ENCODE measurements at places on chromosomes 2 and 18.

DNA sequence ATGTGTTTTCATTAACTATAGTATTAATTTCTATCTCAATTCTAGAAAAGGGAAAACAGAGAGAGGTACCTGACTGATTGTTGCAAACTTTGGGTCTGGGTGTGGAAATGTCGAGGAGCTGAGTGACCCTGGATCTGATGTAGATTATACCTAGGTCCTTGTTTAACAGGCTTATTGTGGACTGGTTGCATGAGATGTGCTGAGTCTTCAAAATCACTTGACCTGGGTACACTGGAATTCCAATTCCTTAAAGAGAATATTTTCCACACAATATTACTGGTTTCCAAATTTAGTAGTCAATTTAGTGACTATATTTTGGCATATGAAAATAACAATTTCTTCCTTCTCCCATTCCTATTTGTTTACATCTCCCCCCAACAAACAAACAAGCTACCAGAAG lies 13.6 kb downstream of the DUSP11 start:
- no peak for DNase-seq

DNA sequence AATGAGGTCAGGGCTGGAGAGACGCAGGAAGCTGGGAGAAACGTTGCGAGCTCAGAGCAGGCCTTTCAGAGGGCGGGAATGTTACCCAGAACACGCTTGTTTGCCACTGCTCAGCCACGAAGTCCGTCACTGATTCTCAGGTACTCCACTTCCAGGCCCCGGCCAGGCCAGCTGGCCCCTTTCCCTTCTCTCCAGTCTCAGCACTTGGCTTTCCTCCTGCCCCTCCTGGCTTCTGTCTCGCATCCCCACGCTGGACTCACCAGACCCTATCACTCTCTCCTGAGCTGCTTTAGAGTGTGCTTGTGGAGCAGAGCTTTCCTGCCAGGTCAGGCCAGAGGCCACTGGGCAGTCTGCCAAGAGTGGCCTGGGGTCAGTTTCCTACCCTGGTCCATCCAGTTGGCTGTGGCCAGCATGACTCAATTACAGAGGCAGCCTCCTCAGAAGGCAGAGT lies 151.4 kb downstream of the TWIST2 start:
- no peak for DNase-seq

DNA sequence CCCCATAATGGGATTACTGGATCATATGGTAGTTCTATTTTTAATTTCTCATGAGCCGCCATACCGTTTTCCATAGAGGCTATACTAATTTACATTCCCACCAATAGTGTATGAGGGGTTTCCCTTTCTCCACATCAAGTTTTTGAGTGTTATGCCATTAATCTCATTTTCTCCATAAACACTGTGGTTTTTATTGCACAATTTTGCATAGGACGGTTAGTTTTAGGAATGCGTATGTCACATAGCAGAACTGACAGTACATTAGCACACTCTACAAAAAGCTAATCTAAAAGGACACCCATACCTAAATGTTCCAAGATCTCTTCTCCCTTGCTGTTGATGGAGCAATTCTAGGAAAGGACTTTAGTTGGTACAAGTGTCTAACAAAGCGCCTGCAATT lies 32.5 kb downstream of the DARS1 start:
- DNase-seq: no peak

DNA sequence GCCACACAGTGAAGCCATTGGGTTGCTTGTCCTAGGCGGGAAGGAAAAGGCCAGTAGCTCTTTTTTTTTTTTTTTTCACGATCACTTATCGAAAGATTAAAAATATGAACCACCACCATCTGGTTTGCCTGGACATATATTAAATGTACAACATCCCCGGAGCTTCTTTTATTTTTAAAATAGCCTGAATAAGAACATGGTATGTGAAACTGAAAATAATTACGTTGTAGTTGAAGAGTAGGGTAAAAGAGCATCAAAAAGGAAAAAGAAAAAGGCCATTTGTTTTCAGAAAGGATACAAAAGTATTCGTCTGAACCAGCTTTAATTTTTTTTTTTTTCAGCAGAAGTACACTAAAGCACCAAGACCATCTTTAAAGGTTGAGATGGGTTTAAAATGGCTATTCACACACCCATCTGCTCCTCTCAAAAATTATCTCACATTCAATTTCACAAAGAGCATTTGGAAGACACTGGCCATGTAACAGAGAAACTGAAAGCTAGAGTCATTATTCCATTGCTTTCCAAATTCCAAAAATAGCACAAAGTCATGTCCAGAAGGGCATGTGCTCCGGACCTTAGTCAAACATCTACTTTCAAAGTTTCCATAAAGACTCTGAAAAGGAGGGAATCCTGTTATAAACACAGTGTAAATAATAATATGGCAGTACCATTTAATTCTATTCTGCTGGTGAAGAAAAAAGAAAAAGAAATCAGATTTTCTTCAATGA lies 82.9 kb downstream of the SCN3A start:
- DNase-seq: no peak

DNA sequence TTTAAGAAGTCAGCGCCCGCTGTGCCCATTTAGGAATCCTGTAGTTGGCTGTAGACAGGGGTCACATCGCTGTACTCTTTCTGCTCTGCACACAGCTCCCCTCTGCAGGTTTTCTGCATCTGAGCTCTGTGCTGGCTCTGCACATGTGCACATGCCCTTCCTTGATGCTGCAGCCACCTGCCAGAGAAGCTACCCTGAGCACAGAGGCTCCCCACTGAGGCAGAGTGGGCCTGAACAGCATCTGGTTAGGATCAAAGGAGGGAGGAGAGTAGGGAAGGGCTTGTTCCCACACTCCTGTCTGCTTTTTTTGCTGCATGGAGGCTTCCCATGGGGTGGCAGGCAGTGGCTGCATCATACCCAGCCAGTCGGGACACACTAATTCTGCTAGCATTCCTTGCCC lies 238.9 kb downstream of the FHOD3 start:
- peak; percentile 65 for DNase-seq

DNA sequence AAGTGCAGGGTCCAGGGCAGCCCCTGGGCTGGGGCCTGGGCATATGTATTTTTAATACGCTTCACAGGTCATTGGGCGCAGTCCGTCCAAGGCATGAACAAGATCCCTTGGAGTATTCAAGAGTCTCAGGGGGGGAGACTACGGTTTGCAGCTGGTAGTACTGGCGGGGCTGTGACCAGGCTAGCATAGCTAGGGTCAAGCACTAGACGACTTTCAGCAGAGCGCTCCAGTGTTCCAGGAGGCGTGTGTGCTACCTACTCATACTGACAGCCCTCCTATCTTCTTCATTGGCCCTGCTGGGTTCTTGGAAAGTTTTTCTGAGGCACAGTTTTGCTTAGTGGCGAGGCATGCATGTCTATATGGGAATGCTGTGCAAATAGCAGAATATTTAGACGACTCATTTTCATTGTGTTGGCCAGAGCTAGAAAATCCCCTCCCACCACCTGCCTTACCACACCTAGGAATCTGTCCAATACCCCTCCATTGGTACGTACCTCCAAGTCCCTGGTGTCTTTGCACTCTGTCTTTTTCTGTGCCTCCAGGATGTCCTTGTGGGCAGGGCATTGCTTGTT lies 68.2 kb downstream of the GLI2 start:
- DNase-seq: no peak

GRCh38 chr2:41827354-41827971 lies 220.4 kb upstream of the PKDCC start:
- no peak for DNase-seq

GRCh38 chr2:16389611-16390010 lies 276.0 kb downstream of the CYRIA start:
- no peak for DNase-seq

DNA sequence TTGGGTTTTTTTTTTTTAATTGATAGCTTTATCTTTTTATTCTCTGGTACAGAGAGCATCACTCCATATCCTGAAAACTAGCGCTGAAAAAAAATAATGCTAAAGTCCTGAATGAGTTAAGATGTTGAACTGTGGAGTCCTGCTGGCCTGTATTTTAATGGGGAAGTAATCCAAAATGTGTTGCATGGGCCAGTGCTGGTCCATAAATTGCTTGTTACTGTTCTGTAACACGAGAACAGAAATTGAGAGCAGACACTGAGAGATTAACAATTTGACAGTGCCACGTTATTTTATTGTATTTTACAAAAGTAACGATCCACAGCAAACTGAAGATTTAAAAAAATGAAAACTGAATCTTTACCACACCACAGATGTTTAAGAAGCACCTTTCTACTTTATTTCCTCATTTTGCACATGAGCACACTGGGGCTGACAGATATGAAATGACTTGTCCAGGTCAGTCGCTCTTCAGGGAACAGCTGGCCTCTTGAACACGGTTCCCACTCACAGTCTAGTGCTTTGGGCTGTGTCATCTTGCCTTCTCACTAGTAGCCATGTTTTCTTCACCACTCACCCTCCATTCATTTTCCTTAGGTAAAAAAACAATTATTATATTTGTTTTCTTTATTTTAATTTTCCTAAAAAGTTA lies 35.3 kb downstream of the ZCCHC2 start:
- no peak for DNase-seq

- peak; percentile 72 for DNase-seq
Observed at GRCh38 chr2:121080013-121080772, 204.8 kb downstream of the TFCP2L1 start.

- DNase-seq: peak; percentile 25
Observed at GRCh38 chr18:57859314-57859713, 56.2 kb upstream of the ATP8B1 start.

- no peak for DNase-seq
Observed at GRCh38 chr2:129192117-129192516, 787.3 kb upstream of the RAB6C start.

- no peak for DNase-seq
Observed at GRCh38 chr2:183718246-183718645, 594.0 kb downstream of the NUP35 start.

DNA sequence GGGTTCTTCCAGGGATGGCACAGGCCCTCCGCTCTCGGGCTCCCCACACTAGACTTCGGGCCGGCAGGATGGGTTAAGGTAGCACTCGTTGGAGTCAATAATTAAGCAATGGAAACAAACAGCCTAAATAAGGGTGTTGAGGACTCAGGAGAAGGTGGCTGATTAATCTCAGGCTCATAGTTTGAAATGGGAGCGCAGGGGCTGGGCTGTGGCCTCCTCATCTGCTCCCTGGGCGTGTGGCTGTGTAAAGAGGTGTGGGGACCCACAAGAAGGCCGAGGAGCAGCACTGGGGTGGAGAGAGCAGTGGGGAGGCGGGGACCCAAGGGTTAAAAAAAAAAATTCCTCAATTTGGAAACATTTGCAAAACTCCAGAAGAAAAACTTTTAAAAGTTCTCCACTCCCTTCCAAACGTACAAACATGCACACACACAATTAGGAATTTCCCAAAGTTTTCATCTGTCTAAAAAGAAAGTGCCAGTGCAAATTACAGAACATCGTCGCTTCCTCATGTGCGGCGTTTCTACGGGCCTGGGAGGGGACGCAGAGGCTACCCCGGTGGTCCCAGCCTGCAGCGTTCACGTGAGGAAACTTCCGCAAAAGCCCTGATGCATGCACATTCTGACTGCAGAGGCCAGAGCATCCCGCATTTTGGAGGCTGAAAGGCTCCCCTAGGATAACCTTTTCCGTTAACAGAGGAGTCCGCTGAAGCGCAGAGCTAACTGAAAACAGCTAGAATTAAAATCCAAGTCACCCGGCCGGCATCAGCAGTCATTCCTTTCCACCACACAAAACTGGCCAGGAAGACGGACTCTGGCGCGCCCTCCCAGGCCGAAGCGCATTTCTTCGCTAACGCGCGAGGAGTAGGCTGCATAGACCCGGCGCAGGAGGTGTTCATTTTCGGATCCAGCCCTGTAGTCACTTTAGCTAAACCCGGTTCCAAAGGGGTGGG lies 1.0 kb upstream of the TUBB6 start:
- no peak for DNase-seq

- no peak for DNase-seq
Observed at GRCh38 chr2:55364189-55365055, 55.2 kb downstream of the CCDC88A start.

- no peak for DNase-seq
Observed at GRCh38 chr2:27717070-27717795, 53.5 kb downstream of the SLC4A1AP start.

DNA sequence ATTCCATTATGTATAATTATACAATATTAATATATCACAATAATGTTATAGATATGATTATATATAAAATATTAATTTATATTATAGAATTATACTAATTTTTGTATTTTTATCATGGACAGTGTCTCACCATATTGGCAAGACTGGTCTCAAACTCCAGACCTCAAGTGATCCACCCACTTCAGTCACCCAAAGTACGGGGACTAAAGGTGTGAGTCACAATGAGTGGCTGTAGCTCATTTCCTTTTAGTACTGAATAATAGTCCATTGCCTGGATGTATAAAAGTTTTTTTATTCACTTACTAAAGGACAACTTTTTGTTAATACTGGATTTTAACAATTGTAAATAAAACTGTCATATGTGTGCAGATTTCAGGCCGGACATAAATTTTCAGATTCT lies 417.6 kb upstream of the LINC00305 start:
- no peak for DNase-seq

- no peak for DNase-seq
Observed at GRCh38 chr18:22639561-22639960, 221.8 kb upstream of the CTAGE1 start.

DNA sequence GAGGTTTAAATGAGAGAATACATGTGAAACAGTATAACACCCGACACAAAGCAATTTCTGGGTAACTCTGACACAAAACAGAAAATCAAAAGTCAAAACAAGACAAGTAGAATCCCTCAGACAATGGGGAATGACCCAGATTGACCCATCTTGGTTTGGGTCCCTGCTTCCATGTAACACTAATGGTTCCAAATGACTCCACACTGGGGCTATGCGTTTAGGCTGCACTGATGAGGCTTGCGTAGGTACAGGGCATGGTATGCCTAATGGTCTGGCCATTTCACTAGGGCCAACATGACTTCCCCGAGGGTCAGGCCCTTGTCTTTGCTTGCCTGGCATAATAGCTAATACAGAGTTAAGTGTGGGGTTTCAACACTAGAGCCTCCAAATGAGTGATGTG lies 27.2 kb upstream of the NFE2L2 start:
- no peak for DNase-seq

DNA sequence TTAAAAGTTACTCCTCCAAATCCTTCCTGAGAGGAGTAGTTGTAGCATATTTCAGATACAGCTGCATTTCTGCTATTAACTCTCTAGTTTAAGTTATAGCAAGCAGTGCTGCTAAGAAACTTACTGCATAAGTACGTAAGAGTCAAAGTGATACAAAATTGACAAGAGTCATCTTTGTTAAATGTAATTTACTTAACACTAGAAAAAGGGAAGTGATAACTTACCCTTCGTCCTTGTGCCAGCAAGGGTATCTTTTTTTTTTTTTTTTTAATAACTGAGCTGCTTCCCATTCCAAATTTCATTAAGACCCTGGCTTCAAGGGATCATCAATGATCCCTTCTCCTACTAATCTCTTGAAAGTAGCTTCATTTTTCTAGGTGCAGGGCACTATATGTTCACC lies 493.0 kb downstream of the PLCL1 start:
- no peak for DNase-seq
